CD4-positive, alpha-beta T cell treated with Interleukin-15 for 4 hours (primary cell): ENCODE measurements at places on chromosomes 4 and X.
A peak's percentile ranks its signal among the peaks of the same experiment; 100 is the strongest.

DNA sequence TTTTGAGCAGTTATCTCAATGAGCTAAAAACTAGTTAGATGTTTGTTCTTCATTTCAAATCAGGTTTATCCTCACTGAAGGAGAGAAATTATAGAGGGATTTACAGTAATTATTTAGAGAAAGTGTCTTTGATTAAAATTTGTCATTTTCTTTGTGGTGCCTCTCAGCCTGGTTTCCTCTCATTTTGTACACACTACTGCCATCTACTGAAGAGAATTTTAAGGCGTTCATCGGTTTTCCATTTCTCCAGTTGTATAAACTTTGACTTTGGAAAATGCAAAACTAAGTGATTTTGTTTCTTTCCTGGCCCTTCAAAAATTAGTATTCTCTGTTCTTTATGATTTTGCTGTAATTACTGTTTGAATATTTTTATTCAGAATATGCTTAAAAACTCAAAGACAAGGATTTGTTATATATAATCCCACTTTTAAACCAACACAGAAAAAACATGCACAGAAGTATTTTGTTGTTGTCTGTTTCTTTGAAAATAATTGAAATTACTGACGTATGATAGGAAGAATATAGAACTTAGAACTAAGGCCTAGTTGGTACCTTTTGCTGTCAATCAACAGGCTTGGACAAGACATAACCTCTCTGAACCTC, 34.4 kb upstream of the ANXA3 start:
- no peak for DNase-seq

GRCh38 chr4:176333076-176333475, 13.3 kb downstream of the SPCS3 start:
- no peak for DNase-seq

GRCh38 chrX:24190500-24191156, 41.1 kb downstream of the ZFX start:
- DNase-seq, result no peak

- no peak for DNase-seq
Observed at GRCh38 chr4:33711826-33712225, 2532.5 kb downstream of the ARAP2 start.

GRCh38 chrX:143437439-143437838, 79.8 kb downstream of the SPANXN3 start:
- DNase-seq, result no peak

- DNase-seq, result no peak
Observed at GRCh38 chrX:80317646-80318045, 102.6 kb upstream of the TENT5D start.

DNA sequence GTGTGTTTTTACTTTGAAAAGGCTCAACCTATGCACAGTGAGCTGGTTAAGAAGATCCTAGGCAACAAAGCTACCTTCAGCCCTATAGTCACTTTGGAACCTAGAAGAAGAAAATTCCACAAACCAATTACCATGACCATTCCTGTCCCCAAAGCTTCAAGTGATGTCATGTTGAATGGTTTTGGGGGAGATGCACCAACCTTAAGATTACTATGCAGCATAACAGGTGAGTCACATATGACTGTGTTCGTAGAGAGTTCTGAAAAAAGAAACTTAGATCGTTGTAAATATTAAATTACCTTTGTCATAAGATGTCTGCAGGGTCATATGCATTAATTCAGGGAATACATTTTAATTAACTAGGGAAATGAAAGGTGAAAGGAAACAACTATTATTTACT, 287.1 kb downstream of the ANK2 start:
- no peak for DNase-seq

DNA sequence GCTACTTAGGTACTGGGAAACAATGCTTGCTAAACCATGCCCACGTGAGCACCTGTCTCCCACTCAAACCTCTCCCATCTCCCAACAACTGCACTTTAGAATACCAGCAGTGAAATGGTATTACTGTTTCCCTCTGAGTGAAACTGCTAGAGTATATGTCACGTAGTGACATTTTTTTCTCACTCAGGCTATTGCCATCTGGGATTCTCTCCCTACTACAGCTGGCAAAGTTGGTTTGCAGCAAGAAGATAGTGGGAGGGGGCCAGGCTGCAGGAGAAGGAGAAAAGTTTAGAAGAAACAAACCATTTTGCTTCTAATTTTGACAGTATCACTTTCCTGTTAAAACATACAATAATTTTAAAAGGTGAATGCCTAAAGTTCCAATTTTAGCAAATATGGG, 358.3 kb downstream of the MAPK10 start:
- DNase-seq, result no peak

- no peak for DNase-seq
Observed at GRCh38 chrX:150941580-150941979, 41.6 kb upstream of the HMGB3 start.

DNA sequence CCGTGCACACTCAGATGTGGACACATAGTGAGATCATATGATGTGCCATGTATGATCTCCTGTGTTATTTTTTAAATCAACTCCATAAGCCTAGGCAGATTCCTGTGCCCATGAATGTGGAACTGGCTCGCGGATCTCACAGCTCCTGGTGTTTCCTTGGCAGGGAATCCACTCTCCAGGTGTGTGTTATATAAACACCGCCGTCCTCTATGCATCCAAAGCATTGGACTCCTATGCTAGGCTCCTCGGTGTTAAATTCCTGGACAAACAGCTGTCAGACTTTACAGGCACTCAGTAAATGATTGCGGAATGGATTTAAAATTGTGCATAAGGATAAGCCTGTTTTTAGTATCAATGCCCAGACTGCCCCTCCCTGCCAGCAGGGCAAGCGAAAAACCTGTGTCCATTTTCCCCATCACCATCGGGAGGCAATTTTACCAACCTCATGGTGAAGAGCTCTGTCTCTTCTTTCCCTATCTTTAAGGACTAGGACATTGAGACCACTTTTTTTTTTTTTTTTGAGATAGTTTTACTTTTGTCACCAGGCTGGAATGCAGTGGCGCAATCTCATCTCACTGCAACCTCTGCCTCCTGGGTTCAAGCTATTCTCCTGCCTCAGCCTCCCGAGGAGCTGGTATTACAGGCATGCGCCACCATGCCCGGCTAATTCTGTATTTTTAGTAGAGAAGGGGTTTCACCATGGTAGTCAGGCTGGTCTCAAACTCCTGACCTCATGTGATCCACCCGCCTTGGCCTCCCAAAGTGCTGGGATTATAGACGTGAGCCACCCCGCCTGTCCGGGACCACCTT, 23.6 kb upstream of the GPR78 start:
- no peak for DNase-seq

DNA sequence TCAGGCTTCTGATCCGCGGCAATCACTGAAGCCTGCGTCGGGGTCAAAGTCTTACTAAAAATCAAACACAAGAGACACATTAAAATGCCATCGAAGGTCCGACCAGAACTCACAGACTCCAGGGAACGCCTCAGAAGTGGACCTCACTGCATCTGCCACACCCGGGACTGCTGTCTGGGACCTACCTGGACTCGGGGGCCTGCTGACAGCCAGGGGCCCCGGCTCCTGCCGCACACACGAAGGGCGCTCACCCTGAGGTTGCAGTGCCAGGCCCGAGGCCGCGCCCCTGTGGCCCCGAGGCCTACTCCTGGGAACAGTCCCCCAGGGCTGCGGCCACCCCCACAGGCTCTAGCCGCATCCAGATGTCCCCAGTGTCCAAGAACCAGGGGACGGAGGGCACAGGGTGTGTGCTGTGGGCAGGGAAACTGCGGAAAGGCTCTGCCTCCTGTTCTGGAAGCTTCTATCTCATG, 7.4 kb downstream of the CTBP1 start:
- DNase-seq, result no peak

DNA sequence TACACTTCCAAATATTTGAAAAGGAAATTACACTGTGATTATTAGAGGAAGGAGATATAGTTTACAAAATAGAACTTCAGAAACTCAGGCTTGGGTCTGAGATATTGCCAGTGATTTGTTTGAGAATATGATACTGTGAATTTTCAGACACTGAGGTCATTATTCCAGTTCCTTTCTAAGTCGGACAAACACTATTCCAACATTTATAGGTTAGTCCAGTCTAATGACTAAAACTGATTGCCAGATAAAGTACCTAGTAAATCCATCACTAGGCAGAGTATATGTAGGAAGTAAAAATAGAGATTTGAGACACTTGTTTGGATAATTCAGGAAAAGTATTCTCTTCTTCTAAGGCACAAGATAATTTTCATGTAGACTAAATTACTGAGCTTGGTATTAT, 13.2 kb downstream of the MTTP start:
- no peak for DNase-seq

DNA sequence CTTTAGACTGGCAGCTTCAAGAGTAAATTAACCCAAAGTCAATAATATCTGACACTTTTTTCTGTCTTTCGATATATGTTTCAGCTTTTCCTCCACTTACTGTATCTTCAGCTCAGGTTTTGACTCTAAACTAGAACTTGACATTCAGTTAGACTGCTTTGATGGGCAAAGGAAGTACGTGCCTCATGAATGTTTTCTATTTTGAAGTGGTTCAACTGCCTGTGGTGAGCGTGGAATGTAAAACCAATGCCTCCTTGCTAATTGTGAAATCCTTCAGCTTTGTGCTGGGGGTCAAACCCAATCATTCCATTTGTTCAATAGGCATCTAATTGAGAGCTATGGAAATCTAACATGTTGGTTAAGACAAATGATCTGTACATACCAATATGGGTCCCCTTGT, 857.0 kb upstream of the HTR2C start:
- no peak for DNase-seq

GRCh38 chr4:132818091-132818490, 331.0 kb upstream of the PCDH10 start:
- DNase-seq, result no peak

DNA sequence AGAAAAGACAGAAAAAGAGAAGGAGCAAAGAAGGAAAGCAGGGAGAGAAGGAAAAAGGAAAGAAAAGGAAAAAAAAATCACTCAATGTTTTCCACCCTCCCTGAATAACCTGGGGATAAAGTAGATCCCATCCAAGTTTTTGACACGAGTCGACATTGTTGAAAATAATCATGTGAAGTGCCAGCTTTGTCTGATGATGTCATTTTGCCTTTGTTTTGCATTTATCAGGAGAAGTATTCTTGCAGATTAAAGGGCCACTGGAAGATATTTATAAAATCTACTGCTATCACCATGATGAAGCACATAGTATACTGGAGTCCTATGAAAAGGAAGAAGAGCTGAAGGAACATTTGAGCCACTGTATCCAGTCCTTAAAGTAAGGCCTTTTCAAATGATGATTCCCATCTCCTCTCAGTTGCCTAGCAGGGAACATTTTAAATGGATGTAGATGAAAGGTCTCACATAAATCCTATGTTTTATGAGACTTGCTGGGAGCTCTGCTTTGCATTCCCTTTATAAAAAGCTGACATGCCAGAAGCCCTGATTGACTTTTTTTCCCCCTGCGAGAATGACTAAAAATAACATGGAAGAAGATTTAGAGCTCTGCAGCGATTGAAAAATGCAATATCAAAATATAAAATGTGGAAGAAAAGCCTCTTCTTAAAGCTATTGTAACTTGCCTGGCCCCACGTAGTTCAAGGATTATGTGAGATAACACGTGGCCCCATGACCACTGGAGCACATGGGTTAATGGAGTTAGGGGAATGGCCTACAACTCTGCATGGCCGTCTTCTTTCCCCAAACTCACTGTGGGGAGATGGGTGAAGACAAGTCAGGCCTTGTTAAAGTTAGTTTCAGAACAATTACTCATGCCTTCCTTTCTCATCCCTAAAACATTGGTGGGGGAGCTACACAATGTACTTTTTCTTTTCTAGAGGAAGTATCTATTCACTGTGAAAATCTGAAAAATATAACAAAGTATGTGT, 77.5 kb downstream of the INTS12 start:
- no peak for DNase-seq

- no peak for DNase-seq
Observed at GRCh38 chr4:38360201-38360600, 303.8 kb upstream of the KLF3 start.

- no peak for DNase-seq
Observed at GRCh38 chrX:25755194-25755593, 382.9 kb upstream of the MAGEB18 start.

DNA sequence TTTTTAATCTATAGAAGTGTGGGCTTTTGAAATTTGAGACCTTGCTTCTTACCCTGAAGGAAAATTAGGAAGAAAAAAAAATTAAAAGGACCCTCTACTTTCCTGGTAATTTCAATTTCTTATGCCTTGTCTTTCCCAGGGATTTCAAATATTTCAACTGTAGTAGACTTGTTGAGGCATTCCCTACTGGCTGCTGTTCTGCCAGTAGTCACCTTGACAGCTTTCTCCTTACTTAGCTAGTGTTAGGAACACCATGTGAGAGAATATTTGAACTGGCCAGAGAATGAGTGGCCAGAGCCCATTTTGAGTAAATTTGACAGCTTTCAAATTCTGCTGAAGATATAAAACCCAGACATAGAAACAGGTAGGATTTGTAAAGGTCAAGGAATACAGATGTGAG, 24.0 kb upstream of the GBA3 start:
- no peak for DNase-seq

DNA sequence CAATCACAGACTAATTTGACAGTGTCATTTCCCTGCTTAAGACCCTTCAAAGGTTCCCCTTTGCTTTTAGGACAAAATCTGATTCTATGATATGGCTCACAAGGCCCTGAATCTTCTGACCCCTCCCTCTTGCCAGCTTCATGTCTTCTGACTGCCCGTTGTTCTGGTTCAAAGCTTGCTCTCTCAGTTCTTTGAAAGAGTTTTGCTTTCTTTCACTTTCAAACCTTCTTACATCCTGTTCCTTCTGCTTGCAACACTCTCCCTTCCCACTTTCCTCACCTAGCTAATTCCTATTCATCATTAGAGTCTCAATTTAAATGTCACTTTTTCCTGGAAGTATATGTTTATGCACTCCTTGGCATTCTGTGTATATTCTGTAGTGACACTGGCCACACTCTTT, 299.2 kb downstream of the IDS start:
- no peak for DNase-seq

DNA sequence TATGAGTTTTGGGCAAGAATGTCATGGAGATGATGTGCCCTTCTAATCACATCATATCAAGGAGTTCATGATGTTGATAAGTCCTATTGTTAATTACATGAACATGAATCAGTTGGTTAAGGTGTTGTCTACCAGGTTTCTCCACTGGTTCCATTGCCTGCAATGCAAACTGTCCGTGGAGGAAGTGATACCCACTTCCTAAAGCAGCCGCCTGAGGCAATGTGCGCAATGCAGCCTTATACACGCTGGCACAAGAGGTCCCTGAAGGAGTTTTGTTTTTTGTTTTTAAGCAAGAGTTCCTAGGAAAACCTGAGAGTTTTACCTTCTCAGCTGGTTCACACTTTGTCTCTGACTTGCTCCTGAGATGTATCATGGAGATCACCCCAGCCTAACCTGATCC, 5.9 kb upstream of the GPKOW start:
- no peak for DNase-seq

- no peak for DNase-seq
Observed at GRCh38 chr4:101018836-101019235, 328.5 kb downstream of the PPP3CA start.

DNA sequence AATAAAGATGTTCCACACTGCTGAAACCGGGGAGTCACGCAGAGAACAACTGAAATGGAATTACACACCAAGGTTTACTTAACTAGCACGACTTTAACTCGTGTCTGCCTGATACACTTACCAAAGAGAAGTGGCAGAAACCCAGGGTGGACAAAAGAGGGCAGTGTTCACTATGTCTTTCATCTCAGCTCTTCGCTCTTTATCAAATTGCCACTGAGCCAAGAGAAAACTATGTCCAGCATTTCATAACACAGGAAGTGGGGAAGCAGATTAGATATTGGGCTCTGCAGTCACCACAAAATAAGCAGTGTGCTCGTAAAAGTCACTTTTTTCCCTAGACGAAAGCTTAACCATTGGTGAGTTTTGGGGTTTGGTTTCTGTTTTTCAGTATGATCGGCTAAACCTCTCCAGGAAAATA, 155.7 kb downstream of the CHIC2 start:
- peak; percentile 20 for DNase-seq
